Transverse colon (tissue), 4 donors: ENCODE measurements at places on chromosomes 12 and 14.

GRCh38 chr14:61663312-61663979, 31.9 kb upstream of the HIF1A start:
- no peak for DNase-seq

GRCh38 chr12:31440586-31440985, 114.6 kb upstream of the SINHCAF start:
- DNase-seq = no peak

- DNase-seq = no peak
Measured at GRCh38 chr14:104158827-104159798, 20.7 kb downstream of the KIF26A start.

DNA sequence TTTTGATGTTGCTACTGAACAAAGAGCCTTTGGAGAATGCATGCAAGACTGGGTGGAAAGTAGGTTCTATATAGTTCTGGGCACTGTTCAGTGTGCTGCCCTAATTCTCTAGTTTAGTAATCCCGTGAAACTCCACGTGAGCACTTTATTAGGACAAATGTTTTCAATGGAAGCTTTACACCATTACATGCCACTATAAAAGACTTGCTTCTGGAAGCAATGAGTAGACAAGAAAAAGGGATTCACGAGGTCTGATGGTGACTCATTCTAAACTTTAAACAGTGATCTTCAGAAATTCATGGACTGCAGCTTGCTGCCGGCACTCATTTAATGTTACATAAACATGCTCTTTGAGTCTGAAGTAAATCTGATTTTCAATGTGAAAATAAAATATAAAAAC, 22.3 kb downstream of the ATG14 start:
- DNase-seq = no peak

GRCh38 chr12:108955225-108955835, 65.5 kb downstream of the SVOP start:
- no peak for DNase-seq
